ENCODE measurements at places on chromosomes 11 and 22.
A peak's percentile ranks its signal among the peaks of the same experiment; 100 is the strongest.

DNA sequence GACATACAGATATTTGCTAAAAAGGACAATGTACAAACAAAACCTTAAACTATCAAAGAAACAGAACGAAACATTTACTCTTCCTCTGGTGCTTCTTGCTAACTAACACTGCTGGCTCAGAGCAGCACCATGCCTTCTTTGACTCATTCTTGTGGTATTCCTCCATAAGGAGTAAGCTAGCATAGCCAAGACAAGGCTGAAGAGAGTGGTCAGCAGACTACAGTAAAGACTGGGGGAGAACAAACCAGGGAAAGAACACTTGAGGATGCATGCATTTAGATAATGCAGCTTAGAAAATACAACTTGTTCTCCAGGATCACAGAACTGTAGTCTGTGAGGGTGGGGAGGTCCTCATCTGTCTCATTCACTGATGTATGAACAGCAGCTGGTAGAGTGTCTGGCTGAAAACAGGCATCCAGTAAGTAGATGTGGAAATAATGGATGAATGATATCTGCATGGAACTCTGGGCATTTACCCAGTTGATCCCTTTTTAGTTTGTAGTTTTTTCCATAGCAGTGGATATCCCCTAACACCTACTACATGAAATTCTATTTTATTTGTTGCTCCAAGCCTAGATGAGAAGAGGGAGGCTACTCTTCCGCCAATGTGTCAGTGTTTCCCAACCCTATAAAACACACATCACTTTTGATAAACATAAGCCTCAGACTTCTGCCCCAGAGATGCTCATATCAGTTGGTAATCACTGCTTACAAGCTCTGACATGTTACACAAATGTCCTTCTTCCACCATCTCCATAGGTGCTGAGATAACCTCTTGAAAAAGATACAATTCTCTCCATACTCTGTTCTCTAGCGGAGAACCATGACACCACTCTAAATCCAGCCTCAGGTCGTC, 7.3 kb downstream of the SNX19 start:
- no peak for DNase-seq

- no peak for DNase-seq
Measured at GRCh38 chr11:100851147-100851546, 164.1 kb downstream of the ARHGAP42 start.

GRCh38 chr11:67051180-67051893, 5.3 kb upstream of the RHOD start:
- no peak for DNase-seq

DNA sequence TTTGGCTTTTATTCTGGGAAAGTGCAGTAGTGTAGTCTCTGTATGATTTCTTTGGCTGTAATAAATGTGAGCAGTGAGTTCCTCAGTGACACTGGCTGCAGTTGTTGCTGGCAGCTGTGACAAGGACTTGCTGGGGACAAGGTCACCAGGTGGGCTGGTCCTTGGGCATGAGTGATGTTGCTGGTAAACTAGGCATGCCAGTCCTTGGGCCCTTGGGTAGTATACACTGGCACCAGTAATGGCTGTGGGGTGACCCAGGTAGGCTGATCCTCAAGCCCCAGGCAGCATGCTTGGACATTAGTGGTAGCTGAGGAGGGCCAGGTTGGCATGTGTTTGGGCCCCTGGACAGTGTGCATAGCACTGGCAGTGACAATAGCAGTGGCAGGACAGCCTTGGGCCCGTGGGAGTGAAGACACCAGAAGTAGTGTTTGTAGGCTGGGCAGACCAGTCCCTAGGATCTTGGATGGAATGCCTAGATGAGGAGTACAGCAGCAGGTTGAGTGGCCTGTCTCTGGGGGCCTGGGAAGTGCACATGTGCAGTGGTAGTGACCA, 164.3 kb downstream of the GUCY1A2 start:
- DNase-seq = no peak

GRCh38 chr11:64523456-64524157, 67.4 kb upstream of the SLC22A12 start:
- DNase-seq = no peak

DNA sequence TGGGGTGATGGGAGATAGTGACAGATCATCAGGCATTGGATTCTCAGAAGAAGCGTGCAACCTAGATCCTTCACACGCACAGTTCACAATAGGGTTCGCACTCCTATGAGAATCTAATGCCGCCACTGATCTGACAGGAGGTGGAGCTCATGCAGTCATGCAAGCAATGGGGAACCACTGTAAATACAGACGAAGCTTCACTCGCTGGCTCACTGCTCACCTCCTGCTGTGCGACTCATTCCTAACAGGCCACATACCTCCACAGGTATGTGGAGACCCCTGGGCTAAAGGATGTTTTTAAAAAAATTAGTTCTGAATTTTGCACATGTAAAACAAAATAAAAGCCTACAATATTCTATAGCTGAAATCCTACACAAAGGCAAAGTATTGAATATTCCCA, 20.5 kb upstream of the TEAD1 start:
- DNase-seq = no peak

GRCh38 chr11:7844986-7845385, 48.2 kb upstream of the OR5P2 start:
- DNase-seq = no peak

DNA sequence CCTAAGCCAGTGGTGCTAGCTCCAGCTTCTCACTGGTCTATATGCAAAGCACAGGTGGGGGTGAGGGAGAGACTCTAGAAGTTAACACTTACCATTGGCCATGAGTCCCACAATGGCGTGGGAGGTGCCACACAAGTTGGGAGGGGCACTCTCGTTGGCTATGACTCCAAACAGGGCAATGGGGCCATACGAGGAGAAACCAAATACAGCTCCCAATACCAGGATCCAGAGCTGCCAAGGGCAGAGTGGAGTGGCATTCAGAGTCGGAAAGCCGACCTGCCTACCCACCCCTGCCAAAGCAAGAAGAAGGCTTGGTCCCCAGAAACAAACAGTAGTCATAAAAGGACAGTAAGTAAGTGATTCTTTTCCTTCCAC, 5.6 kb downstream of the SLC37A4 start:
- no peak for DNase-seq

DNA sequence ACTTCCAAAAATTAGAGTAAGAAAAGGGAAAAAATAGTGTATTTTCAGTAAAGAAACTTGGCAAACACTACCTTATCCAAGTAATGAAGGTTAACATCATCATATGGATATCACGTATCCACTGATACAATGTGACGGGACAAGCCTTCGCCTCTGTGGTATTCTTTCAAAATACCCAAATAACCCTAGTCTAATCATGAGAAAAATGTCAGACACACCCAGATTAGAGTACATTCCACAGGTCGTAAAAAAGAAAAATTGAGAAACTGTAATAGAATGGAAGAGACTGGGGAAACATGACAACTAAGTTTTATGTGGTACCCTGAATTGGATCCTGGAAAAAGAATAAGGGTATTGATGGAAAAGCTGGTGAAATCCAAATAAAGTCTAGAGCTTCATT, 48.9 kb downstream of the NARS2 start:
- no peak for DNase-seq

DNA sequence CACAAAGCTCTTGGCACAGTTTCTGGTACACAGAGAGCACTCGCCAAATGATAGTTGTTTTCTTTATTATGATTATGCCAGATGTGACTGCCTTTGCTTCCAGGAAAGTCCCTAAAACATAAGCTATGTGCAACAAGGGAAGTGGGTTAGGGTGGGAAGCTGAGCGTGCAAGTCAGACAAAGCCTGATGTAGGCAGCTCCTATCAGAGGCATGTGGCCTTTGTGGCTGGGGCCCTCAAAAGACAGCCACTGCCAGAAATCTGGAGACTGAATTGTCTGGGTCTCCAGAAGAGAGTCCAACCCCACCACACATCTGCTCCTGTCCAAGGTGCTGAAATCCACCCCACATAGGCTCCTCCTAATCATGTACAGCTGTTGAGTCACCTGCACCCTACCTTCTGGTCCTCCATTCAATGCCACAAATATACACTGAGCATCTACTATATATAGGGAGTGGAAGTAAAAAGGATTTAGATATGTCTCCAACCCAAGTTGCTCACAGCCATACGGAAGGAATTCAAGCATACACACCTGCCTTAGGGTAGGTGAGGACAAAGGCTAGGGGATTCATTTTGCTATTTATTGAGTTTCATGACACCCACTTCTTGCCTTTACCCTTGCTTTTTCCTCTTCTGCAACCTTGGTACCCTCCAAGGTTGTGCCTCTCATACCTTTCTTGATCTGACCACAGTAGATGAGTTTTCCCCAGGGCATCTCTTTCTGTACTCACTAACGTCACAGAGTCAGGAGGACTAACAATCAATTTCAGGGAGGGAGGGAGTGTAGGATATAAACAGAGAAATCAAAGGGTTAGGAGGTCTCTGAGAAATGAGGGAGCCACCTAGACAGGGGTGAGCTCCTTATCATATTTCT, 12.4 kb downstream of the SEC14L3 start:
- no peak for DNase-seq

GRCh38 chr22:22037229-22037628, 54.6 kb upstream of the TOP3B start:
- DNase-seq = no peak

GRCh38 chr11:59178402-59178801, 6.5 kb downstream of the DTX4 start:
- DNase-seq = no peak

- DNase-seq = peak; percentile 79
Measured at GRCh38 chr11:72786305-72787215, 7.3 kb downstream of the STARD10 start.

GRCh38 chr11:1728931-1729691, 21.3 kb downstream of the IFITM10 start:
- no peak for DNase-seq

DNA sequence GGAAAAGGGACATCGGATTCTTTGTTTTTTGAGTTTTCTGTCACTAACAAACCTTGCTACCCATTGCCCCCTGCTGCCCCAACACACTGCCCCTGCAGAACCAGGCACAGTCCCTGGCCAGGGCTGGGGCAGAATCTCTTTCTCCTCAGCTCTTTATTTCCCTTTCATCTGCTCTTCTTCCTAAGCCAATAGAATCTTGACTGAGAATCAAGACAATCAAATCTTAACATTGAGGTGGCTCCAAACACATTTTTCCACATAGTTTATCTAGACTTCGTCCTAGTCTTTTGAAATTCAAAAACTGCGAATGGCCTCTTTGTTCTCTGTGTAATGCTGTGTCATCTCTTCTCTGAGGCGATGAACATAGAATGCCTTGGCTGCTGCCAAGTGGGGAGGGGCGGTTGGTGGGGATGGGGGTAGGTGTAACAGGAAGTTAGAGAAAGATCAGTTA, 16.1 kb upstream of the NTM start:
- DNase-seq = no peak

DNA sequence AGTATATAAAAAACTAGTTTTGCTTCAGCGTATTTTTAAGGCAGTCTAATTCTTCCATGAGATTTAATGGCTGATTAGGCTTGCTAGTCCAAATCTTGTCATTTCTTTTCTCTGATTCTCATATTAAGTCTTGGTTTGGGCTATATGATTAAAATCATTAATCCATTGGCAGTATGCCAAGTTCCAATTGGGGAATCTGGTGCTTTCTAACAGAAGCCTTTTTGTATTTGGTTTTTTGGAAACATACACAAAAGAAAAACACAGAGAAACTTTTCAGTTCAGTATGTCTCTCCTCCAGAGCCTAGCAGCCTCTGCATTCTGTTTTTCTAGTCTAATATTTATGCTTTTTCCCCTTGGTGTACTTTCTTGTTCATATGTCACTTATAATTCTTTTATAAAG, 37.9 kb downstream of the SWAP70 start:
- DNase-seq = no peak

DNA sequence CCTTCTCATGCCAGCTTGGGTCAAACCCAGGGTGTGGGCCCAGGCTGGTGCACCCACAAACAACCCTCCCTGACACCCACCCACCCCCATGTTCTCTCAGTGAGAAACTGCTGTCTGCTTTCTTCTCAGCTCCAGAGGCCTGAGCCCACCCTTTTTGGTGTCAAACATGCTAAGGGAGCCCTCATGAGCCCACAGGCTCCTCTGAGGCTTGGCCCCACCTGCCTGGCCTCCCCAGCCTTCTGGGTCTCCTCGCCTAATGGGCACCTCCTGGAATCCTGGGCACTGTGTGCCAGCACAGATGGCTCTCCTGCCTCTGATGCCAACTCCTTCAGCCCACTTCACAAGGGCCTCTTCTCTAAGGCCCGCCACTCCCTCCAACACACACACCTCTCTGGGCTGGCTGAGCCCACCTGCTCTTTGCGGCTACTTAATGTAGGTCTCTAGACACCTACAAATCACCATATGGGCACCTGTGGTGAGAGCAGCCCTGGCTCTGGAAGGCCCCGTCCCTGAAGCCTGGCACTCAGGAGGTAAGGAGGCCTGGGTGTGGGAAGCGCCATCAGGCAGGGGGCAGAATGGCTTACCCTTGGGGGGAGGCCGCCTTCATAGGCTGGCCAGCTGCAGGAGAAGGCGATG, 4.4 kb downstream of the NAGA start:
- no peak for DNase-seq

GRCh38 chr11:121482231-121483129, 29.7 kb upstream of the SORL1-AS1 start:
- no peak for DNase-seq
